ENCODE measurements at places on chromosomes 16 and 17.
A peak's percentile ranks its signal among the peaks of the same experiment; 100 is the strongest.

DNA sequence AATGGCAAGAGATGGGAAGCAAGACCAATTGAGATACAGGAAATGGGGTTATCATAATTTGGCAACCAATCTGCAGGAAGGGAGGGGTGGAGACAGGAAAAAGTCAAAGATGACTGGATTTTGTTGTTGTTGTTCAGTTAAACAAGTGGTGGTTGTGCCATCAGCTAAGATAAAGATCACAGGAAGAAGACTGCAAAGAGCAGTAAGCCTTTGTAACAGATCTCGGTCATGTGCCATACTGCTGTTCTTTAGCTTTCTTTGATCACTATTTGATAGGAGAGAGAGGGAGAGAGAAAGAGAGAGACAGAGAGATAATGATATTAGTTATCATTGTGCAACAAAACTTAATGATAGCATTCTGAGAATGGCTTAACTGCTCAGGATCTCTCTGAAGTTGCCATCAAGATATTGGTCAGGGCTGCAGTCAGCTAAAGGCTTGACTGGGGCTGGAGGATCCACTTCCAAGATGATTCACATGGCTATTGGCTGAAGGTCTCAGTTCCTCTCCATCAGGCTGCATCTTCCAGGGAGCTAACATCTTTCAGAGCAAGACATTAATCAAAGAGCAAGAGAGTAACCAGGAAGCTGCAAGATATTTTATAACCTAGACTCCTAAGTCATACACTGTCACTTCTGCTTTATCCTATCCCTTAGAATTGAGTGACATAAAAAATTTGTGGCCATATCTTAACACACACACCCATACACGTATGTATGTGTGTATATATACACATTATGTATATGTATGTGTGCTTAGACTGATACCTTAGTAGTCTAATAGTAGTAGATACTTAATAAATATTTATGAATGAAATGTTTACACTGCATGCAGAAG lies 405.0 kb downstream of the SHISA9 start:
- no peak for DNase-seq

- no peak for DNase-seq
Measured at GRCh38 chr16:85316321-85316919, 204.1 kb upstream of the CIBAR2 start.

DNA sequence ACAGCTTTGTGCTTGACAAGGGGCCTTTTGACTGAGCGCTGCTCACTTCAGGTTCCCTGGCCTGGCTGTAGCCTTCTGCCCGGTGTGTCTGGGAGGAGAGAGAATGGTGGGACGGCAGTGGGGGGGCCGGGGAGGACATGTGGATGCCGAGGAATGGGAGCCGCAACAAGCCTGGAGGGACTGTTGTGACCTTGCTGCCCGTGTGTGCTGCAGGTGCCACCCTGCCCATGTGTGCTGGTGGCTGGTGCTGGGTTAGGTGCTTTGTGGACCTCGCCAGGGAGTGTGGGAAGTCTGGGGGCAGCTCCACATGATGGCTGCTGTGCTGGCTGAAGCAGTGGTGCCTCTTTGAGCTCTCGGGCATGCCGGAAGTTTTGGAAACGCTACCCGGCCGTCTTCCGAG lies 132.1 kb downstream of the LAT start:
- DNase-seq = no peak

DNA sequence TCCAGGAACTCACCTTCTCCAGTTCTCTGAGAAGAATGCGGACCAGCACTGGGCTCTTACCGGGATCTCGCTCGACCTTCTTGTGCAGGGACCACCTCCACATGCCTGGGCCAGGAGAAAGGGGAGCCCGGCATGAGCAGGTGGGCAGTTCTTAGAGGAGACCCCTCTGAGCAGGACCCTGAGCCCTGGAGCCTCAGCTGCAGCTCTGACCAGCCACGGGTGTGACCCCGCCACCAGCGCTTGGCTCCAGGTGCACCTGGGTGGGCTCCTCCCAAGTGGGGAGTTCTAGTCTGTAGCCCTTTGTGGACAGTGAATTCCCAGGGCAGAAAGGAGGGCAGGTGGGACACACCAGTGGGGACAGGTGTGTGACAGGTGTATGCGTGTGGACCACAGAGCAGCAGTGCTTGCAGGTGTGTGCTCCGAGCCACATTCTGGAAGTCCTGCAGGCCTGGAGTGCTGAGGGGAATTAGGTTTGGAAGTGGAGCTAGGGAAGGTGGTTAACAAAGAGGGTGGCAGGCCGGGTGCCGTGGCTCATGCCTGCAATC lies 28.9 kb downstream of the PIK3R6 start:
- no peak for DNase-seq

DNA sequence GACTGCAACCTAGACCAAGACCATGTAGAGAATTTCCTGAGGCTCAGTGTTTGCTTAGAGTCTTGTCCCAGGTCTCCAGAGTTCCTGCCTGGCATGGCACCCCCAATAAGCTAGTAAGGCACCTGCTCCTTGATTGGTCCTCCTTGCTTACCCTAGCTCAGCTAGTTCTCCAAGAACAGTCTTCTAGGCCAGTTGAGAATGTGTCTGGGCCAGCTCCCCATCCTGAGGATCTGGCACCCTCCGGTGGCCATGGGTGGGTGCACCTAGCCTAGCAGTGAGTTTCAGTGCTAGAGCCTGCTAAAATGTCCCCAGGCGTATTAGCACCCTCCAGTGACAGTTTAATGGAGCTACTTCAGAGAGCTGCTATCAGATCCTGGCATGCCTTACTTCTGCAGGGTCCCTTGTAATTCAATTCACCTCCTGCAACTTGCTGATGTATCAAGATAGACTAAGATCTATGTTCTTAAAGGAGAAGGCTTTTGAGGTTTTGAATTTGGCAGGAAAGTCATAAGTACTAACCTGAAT lies 44.4 kb upstream of the MED13 start:
- DNase-seq = peak; percentile 12

DNA sequence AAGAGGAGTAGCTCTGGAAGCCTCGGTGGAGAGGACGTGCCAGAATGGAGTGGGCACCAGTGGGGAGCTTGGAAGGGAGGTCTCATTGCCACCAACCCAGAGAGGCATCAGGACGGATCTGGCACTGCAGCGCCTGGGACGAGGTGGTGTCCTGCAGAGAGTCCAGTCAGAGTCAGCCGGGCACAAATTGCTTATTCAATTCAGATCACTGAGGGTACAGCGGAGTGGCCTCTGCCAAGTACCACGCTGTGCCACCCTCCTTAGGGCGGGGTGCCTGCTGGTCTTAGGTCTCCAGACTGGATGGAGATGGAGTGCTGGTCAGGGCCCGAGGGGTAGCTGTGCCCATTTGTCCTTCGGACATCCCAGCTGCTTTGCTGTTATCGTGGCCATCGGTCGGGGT lies 18.9 kb upstream of the SPPL2C start:
- no peak for DNase-seq

DNA sequence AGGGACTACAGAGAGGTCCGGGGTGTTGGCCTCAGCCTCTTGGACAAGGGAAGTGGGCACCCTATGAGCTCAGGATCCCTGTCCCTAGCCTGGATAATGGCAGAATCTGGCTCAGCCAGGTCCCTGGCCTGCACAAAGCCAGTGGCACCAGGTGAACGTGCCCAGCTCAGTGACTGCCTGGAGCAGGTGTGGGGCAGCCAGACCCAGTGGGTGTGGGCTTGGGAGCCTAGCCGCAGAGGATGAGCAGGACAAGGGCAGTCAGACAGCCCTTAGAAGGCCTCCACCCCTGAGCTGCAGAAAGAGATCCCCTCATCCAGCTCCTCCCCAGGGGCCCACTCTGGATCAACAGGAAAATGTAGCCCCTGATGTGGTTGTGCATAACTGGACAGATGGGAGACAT lies 585.3 kb downstream of the KCNJ18 start:
- no peak for DNase-seq

DNA sequence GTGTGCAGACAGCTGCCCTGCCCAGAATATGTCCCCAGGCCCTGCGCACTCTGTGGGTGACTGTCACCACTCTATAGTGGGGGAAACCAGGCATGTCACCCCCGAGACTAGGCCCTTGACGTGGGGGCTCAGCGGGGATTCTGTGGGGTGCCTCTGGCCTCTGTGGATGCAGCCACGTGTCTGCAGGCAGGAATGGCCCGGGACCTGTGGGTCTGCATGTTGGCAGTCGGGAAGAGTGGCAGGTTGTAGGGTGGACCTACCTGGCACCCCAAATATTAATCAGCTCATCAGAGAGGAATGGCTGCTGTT lies 954 bp downstream of the IL32 start:
- no peak for DNase-seq

DNA sequence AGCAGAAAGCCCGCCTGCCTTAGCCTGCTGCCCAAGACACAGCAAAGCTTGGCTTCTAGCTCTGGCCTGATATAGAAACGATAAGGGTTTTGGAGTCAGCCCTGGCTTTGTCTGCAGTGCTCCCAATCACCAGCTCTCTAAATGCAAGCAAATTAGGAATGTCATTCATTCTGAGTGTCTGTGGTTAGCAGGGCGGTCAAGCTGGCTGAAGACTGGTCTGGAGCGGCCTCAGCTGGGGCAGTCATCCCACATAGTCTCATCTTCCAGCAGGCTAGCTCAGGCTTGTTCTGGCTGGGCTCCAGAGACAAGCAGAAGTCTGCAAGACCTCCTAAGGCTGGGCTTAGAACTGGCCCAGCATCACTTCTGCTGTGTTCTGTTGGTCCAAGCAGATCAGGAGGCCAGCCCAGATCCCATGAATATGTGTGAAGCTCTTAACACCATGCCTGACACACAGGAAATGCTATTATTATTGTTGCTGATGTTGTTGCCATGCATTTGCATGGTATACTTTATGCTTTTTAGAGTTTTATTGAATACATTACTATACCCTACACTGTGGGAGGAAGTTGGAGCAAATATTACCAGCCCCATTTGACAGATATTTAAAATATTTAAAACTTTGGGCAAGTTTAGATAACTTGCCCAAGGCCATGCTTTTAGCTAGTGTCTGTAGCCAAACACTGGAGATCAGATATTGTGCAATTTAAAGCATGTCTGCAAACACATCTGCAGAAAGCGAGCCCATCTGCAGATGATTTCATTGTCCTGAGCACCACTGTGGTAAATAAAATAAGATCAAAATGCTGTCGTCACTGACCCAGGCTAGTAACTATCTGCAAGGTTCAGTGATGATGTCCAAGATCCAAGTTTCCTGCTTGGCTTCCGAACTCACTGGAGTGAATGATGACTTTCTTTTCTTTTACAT lies 24.8 kb downstream of the TMC7 start:
- no peak for DNase-seq

DNA sequence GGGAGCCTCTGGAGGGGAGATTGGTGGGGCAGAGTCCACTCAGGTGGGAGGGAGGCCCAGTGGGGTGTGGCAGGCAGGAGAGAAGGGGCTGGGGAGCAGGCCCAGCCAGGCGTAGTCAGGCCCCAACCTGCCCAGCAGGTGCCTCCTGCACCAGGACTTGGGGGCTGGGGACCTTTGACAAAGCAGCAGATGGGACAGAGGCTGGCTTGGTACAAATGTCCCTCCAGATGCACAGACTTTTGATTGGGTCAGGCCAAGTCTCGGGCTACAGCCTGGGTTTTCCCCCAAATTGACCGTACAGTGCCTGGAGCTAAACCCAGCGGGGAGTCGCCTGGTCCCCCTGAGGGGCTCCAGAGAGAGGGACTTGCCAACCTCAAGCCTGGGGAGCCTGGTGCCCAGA lies 411 bp downstream of the GGT6 start:
- no peak for DNase-seq

DNA sequence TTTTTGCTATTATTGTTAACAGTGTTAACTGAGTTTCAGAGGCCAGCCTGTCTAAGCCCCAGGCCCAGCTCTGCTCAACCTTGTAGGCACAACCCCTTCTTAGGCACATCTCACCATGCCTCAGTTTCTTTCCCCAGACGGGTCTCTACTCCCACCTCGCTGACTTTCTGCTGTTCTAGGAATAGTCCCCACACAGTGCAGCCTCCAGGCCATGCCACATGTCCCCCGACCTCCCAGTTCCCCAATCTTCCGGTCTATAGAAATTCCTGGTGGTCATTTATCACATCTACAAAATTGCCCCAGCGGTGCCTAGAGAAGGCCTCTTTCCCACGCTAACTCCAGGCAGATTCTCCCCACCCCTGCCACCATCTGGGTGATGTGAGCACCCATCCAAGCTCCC lies 34.8 kb downstream of the ADGRG5 start:
- no peak for DNase-seq

DNA sequence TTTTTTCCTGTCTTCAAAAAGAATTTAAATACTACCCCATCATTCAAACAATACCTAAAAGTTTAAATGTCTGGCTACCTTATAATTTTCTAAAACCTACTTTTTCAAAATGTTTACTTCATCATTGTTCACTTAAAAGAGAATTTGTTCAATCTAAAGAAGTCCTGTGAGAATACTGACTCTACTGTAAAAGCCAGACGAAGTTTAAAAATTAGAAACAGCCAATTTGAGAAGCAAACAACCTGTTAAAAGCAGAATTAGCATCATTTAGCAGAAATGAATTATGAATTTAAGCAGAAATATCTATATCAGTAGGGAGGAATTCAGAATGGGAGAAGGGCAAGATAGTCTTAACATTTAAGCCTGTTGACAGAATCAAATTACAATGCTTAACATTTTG lies 2.1 kb downstream of the SKA2 start:
- DNase-seq = no peak

- no peak for DNase-seq
Measured at GRCh38 chr16:3157229-3158025, 22.6 kb downstream of the ZNF213 start.

DNA sequence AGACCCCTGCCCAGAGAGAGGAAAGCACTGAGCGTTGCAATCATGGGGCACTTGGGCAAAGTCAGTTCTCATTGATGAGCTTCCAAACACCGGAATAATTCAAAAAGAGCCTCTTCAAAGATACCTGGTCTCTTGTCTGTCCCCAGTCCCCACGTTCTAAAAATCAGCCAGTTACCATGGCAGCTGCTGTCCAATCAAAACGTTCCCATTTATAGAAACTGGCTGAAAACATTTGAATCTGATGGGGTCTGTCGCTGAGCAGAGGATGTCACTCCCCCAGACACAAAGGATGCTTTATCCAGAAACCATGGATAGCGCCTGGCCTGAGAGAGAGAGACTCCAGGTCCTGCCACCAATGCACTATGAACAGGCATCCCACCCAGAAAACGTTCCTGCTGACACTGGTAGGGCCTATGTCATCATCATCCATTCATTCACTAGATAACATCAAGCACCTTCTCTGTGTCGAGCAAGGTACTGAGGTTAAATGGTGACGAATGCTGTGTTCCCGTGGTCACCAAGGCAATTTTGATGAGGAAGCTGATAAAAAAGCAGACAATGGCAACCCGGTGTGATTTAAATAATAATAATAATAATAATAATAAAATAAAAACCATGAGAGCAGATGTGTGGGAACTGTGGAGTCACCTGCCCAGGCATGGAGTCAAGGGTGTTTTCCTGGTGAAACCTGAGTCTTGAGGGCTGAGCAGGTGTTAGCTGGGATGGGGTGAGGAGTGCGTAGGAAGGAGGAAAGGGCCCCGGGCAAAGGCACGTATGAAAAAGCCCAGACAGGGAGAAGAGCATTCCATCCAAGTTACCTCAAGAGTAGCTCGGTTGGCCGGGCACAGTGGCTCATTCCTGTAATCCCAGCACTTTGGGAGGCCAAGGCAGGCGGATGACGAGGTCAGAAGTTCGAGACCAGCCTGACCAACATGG lies 19.0 kb upstream of the CALB2 start:
- no peak for DNase-seq

Data from stimulated activated CD8-positive, alpha-beta memory T cell treated with anti-CD3 and anti-CD28 coated beads, Interleukin-7, amount 100 ng/mL, for 24 hours (primary cell).